AG08396 (cell line): ENCODE measurements at places on chromosomes 6 and 20.
A peak's percentile ranks its signal among the peaks of the same experiment; 100 is the strongest.

GRCh38 chr6:106490974-106491373 is 130.5 kb downstream of the CRYBG1 start:
- DNase-seq = no peak

DNA sequence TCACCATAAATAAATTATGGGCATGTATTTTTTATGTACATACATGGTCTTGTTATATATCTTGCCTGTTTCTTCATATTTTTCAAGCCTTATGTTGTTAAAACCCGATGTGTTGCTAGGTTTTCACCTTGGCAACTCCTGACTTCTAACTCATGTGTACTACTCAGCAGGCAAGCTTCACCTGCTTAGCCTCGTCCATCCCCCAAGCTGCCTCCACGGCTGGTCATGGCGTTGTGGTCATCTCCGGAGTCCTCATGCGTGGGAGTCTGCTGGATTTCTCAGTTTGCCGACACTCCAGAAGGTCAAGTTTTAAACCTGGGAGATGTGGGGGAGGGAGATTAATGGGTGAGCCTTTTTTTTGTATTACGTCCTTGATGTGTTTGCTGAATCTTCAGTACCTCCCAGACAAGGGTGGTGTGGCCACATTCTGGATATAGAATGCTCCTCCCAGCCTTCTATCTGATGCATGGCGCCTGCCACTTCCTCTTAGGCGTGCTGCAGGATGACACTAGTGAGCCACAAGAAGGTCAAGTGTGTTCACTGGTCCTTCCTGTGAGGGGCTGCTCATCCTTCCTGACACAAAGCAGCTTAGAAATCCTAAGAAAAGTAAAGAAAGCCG is 26.6 kb upstream of the EDN3 start:
- no peak for DNase-seq

- DNase-seq = peak; percentile 93
Measured at GRCh38 chr6:143060806-143061596, at the start of gene AIG1. Gene AIG1 (plus strand): TSS chr6:143060889. CDS start chr6:143060926, 37 bp downstream.

DNA sequence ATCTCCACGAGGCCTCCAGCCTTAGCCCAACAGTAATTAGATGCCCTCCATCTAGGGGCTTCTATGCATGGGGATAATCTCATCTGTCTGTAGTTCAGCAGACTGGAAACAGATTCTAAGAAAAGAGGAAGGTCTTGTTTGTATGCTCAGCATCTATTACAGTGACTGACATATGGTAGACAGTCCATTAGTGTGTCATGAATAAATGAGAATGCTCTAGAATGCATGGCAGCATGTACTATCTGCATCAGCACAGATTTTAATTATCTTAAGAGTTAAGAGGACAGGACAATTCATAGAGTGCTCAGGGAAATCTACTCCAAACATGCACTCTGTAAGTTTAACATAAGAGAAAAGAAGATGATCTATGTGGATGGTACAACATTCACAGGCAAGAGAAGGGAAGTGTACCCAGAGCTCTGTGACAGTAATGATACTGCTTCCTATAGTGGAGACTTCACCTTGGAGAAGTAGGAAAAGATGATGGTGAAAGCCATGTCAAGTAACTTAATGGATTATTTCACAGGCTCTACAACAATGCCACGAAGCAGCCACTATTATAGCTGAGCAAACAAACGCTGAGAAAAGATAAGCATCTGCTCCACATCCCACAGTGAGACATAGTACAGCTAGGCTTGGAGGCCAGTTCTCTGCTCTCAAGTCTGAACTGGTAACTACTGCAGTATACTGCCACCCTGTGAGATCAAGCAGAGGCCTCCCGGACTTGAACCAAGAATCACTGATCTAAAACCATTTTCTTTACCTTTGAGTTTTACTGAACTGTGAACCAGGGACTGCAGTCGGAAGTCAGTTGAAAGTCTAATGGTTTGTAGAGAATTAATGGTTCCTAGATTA is 309.2 kb upstream of the SPTLC3 start:
- no peak for DNase-seq

DNA sequence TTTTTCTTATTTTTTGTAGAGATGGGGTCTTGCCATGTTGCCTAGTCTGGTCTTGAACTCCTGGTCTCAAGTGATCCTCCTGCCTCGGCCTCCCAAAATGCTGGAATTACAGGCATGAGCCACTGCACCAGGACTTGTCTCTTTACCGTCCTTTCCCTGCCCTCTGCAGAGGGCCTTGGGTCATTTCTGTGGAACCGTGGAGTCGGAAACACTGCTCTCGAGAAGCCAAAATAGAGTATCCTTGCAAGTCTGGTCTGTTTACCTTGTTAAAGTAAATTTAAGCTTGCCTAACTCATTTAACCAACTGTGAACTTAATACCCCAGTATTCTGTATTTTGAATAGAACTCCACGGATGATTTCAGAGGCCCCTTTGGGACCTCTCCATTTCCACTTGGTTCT is 51.4 kb downstream of the KDM1B start:
- DNase-seq = no peak
